ENCODE measurements at places on chromosomes 5 and 9.
A peak's percentile ranks its signal among the peaks of the same experiment; 100 is the strongest.

DNA sequence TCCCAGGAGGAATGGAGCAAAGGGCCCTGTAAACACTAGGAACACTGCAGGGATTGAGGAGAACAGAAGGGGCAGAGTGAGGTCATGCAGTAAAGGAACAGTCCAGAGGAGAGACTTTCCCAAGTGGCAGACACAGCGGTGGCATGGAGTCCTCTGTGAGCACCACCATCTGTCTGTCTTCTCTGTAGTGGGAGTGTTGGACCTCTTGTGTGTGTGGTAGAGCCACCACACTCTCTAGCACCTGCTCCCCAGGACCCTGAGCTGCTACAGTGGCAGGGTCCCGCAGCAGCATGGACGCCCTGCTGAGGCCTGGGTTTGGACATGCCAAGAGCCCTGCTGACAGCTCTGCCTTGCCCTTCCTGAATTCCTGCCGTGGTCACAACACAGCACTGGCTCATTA lies 75.7 kb upstream of the LARP1 start:
- no peak for DNase-seq

GRCh38 chr9:95092262-95093072 lies 225.0 kb downstream of the FANCC start:
- DNase-seq, result peak; percentile 60

DNA sequence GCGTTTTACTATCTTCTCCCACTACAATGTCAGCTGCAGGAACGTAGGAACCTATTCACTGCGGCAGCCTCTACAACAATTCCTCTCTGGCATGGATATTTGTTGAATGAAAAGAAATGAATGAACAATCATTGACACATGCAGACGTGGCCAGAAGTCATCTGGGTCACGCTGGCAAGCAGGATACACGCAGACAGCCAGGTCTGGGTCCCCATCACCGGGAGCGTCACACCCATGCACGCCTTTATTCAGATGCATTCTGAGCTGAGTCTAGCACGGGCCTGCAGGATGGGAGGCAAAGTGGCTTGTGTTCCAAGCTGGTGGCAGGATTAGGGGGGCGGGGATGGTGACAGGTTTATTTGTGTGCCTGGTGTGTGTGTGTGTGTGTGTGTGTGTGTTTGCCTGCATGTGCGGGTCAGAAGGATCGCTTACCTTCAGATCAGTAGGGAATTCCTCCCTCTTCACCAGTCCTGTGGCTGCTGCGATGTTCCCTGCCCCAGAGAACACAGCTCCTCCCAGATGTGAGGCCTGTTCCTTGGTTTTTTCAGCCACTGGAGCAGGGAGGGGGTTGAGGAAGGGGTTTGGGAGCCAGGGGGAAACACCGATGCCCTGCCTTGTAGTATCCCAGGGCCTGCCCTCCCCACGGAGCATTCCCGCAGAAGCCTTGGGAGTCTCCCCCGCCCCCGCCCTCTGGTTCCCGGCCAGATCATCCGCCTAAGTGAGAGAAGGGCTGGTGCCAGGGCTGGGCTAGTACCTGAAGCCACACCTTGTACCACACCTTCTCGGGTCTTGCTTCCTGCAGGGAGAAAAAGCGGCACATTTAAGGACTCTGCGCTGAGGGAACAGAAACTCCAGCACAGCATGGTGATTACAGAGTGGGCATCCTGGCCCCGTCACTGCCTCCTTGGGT lies 4.1 kb downstream of the SNCB start:
- no peak for DNase-seq

GRCh38 chr5:57592236-57592635 lies 109.6 kb upstream of the ACTBL2 start:
- DNase-seq, result no peak

DNA sequence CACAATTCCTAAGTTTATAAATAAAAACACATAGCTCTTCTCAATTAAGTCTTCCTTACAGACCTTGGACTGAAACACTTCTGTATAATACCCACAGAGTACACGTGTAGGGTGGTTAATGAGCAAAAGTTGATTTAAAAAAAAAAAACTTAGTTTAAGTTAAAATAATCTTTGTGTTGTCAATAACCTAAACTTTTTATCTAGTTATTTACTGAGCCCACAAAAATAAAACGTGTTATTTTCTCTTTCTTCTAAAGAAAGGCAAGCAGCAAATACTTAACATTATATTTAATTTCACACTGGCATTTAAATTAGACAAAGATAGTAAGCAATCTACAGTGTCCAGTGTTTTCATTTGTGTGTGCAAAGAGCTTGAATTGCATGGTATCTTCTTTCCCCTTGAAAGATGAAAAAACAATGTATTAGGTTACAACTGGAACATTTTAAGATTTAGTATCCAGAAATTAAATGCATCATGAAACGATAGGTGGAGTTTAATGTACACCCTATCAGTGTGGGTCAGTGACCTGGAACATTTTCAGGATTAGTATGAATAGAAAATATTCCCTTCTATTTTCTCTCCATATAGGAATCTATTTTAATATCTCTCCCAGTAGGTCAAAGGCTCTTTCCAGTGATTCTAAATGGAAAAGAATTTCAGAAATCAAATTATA lies 1014.8 kb downstream of the NR2F1-AS1 start:
- no peak for DNase-seq

DNA sequence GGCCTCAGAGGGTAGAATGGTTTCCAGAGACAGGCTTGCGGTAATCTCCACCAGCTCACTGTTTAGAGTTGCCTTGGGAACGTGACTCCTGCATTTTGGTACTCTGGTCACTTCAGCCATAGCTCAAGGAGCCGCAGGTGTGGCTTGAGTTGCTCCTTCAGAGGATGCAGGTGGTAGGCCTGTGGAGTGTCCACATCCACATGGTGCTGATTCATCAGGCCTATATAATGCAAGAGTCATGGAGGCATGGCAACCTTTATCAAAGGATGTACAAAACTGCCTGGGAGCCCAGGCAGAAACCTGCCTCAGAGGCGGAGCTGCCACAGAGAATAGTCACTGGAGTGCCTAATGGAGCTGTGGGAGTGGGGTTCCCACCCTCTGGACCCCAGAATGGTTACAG lies 114.2 kb downstream of the ANXA1 start:
- DNase-seq, result no peak

DNA sequence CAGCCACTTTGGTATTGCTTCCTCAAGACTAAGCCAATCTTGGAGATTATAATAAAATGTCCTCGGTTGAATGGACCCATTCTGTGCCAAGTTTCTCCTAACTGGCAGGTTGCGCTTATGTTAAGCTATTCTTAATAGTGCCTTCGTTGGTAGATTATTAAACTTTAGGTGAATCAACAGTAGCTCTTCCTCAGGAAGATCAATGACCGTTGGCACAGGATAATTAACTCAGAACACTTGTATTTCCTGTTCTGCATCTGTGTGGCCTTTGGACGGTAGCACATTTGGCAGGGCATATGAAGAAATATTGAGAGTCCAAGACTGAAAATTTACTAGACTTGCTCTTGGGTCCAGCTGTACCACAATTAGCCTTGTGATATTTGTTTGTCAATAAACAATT lies 402.9 kb downstream of the MLLT3 start:
- DNase-seq, result no peak

- no peak for DNase-seq
Measured at GRCh38 chr5:149260761-149261160, 10.9 kb upstream of the AFAP1L1 start.

- DNase-seq, result no peak
Measured at GRCh38 chr9:125844611-125845010, 97.4 kb downstream of the PBX3 start.
